ENCODE measurements at places on chromosomes 7 and 10.

- DNase-seq, result no peak
These were observed 197.9 kb downstream of the IMMP2L start for GRCh38 chr7:111364413-111364812.

DNA sequence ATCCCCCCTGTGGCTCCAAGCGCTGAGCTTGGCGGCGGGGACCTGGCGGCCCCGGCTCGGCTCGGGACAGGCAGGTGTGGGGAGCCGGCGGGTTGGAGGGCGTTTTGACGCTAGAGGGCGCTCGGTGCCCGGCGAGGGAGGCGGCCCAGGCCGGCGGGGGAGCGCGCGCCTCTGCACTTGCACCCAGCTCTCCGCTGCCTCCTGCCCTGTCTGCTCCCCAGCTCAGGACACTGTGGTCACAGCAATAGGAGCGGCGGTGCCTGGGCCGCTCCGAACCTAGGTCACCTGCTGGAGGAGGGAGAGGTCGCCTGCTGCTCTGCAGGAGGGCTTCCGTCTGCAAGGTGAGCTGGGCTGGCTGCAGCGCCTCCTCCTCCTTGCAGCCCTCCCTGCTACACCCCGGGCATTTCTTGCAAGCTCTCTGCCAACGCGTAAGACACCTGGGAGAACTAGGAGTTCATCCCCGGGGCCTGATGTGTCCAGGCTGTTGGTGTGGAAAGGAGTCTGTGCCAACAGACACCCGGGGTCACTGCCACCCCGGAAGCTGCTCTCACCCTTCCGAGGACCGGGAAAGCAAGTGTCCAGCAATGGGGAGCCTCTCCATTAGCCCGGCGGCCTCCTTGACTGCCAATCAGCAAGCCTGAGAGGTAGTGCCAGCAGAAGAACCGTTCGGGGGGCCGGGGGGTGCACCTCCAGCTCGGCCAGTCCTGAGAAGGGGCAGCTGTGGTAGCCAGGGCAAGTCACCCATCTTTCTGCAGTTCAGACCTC is 620.4 kb downstream of the GALNT17 start:
- no peak for DNase-seq

- DNase-seq, result no peak
These were observed 291.2 kb upstream of the MEOX2 start for GRCh38 chr7:15977663-15978062.

DNA sequence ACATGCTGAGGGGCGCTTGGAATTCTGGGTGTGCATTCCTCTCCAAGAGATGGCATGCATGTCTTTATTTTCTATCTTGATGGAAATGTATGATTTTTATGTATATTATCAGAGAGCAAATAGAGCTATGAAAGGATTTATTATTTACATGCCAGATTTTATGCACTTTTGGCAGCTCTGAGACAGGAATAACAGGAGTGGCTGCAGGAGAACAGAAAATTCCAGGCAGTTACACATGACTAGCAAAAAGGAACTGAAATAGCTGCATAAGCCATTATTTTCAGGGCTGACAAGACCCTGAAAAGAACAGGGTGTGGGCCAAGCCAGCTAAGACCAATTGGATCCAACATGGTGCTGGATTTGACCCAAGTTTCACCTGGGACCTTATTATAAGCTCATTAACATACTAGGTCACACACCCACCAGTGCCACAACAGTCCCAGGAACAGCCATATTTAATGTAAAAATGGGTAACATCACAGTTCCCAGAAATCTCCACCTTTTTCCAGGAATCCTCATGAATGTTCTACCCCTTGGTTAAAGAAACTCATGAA is 43.2 kb upstream of the ACSL5 start:
- DNase-seq, result no peak

- DNase-seq, result no peak
These were observed 5.4 kb downstream of the TMEM273 start for GRCh38 chr10:49182776-49183175.

DNA sequence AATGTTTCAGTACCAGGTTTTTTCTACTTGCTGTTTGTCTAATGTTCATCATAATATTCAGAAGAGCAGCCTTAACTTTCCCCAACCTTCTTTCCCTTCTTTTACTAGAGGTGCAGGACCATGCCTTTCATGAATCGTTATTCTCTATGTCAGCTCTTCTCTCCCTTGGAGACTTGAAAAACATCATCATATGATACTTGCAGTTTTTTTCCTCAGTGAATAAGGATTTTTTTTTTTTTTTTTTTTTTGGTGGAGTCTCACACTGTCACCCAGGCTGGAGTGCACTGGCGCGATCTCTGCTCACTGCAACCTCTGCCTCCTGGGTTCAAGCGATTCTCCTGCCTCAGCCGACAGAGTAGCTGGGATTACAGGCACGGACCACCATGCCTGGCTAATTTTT is 30.1 kb downstream of the SMNDC1 start:
- DNase-seq, result no peak

- DNase-seq, result no peak
These were observed 5.2 kb downstream of the MARVELD1 start for GRCh38 chr10:97718659-97719142.

GRCh38 chr7:47762207-47762606 is 180.3 kb upstream of the TNS3 start:
- DNase-seq, result no peak

GRCh38 chr10:95260909-95261552 is 29.8 kb downstream of the PDLIM1 start:
- DNase-seq, result no peak

GRCh38 chr7:48658138-48658537 is 266.2 kb upstream of the CDC14C start:
- DNase-seq, result no peak

DNA sequence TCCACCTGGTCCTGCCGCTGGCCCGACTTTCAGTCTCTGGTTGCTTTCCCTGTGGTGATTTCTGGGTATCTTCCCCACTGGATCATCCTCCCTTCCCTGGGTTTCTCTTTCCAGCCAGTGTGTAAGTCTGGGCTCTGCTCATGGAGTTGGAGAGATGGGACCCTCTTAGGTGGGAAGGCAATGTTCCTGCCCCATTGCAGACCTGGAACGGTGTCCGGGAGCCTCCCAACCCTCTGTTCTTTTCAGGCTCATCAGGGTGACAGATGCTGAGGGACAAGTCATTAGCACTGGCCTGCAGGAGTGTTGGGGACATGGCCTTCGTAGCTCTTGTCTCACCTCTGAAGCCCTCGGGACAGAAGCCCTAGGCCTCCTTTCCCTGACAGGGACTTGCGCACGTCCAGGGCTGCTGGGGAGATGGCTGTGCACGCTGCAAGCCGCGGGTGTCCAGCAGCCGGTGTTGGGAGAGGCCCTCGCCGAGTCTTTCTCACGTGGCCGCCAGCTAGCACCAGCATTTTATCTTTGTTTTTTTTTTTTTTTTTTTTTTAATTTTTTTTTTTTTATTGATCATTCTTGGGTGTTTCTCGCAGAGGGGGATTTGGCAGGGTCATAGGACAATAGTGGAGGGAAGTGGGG is 17.2 kb downstream of the ZNF783 start:
- no peak for DNase-seq

DNA sequence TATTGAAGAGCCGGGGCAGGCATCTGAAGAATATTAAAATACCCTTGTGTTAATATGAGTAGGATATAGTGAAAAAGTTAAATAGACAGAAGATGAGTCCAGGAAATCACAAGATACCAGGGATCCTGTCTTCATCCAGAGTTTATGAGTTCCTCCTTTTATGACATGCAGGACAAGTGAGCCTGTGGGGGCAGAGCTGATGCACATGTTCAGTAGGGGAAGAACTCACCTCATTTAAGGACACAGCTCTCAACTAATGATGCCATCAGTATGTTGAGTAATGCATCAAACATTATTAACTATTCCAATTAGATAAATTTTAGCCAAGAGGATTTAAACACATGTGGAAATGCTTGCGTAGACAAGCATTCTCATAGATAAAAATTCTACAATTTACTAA is 435.8 kb upstream of the AKR1E2 start:
- no peak for DNase-seq

DNA sequence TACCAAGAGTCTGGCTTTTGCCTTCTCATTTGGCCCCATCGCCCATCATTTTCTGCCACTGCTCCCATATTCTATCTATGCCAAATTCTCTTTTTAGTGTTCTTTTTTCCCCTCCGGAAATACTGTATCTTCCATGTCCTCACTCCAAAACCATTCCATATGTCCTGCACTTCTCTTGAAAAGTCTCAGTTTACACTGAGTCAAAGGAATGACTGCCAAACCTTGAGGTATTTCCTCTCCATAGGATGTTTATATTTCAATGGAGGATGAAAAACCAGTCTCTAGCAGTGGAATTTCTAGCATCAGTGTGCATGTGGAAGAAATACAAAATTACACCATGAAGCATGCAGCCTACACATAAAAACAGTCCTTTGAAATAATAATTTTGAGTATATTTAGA is 121.4 kb upstream of the PHYHIPL start:
- no peak for DNase-seq

DNA sequence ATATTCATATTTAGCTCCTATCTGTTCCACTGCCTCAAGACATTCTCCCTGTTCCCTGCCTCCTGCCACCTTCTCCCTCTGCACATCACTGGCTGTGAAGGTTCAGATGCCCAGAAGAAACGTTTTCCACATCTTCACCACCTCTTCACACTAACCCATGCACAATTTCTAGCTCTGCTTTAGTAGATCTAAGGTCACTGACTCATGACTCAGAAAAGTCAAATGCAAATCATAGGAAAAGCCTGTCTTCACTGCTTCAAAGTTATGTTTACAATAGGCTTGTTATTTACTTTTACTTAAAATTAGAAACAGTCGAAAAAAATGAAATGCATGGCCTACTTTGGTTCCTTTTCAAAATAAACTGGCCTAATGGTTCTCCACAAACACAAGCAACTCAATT is 2.5 kb downstream of the SCRN1 start:
- no peak for DNase-seq

DNA sequence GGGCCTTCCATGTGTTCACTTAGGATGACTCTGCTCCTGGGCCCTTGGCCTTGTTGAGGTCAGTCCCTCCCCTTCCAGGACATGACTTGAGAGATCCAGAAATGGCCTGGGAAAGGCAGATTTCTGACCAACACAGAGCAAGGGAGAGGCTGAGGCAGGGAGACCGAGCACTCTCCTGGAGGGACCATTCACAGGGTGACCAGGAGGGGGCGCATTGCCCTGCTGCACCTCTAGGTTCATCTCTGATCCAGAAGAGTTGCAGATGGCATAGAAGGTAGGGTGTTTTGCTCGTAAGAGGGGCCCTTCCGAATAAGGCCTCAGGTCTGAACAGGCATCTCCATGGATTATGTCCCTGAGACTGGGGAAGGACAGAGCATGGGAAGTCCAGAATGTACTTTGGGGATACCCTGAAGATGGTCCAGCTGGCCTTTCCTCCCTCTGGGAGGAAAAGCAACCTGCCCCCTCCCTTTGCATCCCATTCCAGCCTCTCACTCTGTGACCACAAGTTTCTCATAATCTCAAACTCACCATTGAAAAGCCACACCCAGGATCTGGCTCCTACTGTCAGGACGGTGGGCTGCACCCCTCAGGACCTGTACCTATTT is 6.6 kb downstream of the DMBT1 start:
- DNase-seq, result no peak

DNA sequence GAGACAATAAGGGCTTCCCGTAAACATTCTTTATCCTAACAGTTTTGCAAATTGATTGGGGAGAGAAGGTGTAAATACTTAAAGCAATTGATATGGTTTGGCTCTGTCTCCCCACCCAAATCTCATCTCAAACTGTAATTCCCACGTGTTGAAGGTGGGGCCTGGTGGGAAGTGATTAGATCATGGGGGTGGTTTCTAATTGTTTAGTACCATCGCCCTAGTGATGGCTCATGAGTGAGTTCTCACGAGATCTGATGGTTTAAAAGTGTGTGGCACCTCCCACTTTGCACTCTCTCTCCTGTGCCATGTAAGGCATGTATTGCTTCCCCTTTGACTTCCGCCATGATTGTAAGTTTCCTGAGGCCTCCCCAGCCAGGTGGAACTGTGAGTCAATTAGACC is 22.1 kb upstream of the CAPZA2 start:
- no peak for DNase-seq

GRCh38 chr7:68321776-68322496 is 1276.3 kb upstream of the AUTS2 start:
- no peak for DNase-seq

- DNase-seq, result no peak
These were observed 86.5 kb downstream of the DKK1 start for GRCh38 chr10:52400562-52400961.

GRCh38 chr10:116607336-116607735 is 13.4 kb upstream of the PNLIPRP2 start:
- DNase-seq, result no peak

DNA sequence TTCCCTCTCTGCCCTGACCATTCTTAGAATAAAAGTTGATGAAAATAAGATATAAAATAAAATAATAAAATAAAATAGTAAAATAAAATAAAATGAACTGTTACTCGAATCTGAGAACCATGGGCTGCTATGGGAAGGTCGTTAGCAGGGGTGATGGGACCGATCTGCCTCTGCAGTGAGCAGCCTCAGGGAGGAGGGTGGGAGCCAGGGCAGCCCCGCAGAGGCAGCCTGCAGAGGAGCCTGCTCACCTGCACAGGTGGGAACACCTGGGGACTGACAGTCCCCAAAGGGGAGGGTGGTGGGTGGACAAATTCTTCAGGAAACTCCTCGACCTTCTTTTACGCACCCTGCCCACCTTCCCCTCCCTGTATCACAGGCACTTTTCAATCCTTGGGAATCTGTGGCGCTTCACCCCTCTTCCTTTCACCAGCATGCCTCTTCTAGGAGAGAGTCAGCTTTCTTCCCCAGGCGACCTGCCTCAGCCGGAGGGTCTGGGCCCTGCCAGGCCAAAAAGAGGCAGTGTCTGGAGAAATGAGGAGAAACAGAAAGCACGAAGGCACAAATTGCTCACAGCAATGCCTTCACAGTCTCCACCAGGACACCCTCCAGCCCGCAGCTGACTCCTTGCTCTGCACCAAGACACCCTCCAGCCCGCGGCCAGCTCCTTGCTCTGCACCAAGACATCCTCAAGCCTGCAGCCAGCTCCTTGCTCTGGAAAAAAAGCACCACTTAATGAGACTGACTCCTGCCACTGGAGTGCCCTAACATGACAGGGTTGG is 368.4 kb upstream of the SHH start:
- no peak for DNase-seq

DNA sequence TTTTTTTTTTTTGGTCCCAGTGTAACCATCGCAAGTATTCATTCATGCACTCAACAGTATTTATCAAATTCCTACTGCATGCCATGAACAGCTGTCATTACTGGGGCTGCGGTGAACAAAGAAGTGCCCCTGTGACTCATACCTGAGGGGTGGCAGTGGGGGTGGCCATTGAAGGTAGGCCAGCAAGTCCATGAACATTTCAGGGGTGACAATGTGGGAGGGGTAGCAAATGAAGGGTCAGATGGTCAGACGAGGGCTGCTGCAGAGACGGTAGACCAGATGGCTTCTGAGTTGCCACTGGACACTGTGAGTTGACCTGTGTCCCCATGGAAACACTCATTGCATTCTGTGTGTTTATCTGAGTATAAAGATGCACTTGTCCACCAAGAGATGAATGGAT is 92.5 kb upstream of the PITRM1 start:
- DNase-seq, result no peak

GRCh38 chr7:24728503-24729364 is 28.5 kb downstream of the GSDME start:
- DNase-seq, result no peak
